ENCODE measurements at places on chromosomes 2 and 18.

GRCh38 chr2:69499242-69499641, 62.0 kb upstream of the NFU1 start:
- no peak for DNase-seq

DNA sequence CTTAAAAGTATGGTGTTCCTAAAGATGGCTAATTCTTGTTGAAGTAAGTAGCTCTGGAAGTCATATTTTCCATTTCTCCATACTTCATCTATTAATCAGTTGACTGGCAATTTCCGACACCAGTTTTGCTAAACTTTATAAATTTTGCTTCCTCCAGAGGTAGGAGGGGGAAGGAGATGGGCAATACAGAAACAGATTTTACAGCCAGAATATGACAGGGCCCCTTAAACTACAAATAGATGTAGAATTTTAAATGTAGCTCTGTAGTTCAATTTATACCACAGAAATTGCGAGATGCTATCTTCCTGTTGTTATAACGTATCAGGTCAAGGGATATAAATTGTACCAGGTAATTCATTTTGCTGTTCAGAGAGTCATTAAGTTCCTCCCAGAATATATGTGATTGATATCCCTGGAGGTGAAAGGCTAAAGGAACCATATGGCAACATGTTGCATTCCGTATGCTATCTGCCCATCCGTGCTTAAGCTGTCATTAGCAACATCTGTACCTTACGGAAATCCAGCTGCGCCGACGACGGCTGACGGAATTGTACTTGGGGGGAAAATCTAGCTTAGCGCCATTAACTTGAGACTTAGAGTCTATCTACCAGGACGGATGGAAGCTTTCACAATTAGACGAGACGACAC, 8.4 kb upstream of the NR4A2 start:
- DNase-seq, result no peak

DNA sequence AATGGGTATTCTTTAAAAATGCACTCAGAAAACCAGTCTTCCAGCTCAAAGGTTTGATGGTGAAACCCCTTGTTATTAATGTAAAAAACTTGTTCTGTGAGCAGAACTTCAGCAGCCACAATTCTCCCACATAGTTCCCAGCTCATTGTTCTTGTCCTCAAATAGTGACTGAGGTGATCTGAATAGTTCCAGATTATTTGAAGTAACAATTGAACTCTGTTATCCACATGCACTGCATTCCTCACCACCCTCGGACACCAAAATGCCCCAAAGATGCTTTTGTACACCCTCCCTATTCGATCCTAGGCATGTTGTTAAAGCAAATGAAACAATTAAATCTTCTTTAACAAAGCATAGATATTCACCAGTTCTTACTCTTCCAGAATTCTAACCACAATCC, 2186.8 kb upstream of the CELF4 start:
- DNase-seq, result no peak

DNA sequence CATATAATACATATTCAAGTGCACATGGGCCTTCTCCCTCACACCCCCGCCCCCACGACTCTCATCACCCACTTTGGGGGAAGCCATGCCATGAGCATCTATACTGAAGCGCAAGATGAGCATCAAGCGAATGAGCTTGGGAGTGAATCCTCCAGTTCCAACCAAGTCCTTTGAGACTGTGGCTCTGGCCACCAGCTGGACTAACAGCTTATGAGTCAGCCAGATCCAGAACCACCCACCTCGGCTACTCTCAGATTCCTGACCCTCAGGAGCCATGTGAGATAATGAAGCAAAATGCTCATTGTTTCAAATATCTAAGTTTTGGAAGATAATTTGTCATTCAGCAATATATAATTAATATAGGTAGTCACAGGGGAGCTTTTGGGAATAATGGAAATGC, 22.2 kb upstream of the IL1RL1 start:
- no peak for DNase-seq

- DNase-seq, result no peak
These were observed 117.6 kb upstream of the STK17B start for GRCh38 chr2:196289000-196289399.

DNA sequence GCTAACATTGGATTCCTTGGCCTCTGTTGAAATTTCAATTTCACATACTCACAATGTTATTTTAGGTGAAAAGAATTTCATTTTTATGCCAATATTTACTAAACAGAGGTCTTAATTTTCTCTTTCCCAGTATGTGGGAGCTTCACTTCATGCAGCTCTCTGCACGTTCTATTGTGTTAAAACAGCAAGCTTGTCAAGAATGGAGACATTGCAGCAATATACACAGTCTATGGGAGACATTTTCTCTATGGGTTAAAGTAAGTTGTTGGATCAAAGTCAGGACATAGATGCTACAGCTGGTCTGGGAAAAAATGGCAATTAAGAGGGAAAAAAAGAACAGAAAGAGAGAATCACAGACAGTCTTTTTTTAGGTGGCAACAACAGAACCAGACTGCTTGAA, 70.4 kb upstream of the ARHGAP15 start:
- no peak for DNase-seq

GRCh38 chr18:24187049-24187448, 48.2 kb downstream of the CABYR start:
- no peak for DNase-seq

DNA sequence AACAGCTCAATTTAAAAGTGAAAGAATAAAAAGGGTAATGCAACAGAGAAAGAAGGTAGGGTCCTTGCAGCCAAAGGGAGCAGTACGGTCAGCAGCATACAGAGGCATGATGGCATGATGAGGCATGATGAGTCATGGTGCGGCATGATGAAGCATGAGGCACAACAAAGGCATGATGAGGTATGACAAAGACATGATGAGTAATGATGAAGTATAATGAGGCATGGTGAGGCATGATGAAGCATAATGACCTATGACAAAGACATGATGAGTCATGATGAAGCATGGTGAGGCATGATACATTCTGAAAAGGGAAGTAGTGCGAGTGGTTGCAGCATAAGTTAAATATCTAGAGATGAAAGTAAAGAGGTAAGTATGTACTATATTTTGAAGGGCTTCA, 673.2 kb downstream of the TMEM182 start:
- DNase-seq, result no peak

- no peak for DNase-seq
These were observed 6.0 kb upstream of the BMP10 start for GRCh38 chr2:68877079-68877772.

DNA sequence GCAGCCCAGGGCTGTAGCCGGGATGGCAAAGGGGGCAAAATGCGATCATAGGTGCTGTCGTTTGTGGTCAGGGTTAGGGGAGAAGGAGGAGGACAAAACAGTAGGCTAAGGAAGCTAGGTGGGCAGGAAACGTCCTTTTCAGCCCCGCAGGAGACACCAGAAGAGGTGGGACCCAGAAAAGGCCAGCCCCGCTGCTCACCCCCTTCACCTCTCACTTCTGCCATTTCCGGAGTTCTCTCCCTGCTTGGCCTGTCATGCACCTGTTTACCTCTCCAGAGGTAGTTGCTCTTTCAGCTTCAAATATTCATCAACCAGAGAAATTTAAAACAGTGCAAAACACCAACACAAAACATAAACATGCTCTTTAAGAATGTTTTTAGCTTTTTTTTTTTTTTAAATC, 849 bp downstream of the AQP4 start:
- DNase-seq, result no peak

DNA sequence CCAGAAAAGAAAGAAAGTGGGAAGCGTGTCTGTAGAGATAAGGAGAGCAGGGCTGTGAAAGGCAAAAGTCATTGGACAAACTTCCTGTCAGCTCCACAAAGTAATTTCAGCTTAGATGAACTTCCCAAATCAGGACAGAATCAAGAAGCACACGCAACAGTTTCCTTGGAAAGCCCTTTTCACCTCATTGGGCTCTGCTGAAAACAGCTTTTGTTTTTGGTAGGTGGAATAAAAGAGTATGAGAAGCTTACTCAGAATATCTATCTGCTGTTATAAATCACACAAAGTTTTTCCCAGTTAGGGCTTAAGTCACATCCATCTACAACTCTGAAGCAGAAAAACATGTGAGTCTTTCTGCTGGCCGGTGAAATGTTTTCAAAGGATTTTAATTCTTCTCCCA, 42.4 kb upstream of the EFEMP1 start:
- DNase-seq, result no peak

GRCh38 chr18:50819027-50819727, 639 bp downstream of the MRO start:
- no peak for DNase-seq

DNA sequence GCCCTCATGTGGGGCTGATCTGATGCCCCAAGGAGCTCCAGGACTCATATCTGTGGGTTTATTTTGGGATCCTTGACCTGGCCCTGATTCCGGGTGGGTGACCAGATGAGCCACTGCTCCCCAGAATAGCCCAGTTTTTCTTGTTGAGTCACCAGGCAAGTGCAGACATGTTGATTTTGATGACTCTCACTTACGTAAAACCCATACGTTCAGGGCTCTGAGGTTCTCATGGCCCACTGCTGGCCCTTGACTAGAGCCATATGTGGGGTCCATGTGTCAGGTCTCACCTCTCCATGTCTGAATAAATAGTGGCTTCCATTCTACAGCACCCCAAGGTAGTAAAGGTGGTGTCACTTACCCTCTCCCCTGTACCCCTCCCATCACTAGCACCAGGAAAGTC, 41.9 kb downstream of the CDC42EP3 start:
- no peak for DNase-seq

- no peak for DNase-seq
These were observed 33.5 kb upstream of the MAP4K3 start for GRCh38 chr2:39470580-39470979.

DNA sequence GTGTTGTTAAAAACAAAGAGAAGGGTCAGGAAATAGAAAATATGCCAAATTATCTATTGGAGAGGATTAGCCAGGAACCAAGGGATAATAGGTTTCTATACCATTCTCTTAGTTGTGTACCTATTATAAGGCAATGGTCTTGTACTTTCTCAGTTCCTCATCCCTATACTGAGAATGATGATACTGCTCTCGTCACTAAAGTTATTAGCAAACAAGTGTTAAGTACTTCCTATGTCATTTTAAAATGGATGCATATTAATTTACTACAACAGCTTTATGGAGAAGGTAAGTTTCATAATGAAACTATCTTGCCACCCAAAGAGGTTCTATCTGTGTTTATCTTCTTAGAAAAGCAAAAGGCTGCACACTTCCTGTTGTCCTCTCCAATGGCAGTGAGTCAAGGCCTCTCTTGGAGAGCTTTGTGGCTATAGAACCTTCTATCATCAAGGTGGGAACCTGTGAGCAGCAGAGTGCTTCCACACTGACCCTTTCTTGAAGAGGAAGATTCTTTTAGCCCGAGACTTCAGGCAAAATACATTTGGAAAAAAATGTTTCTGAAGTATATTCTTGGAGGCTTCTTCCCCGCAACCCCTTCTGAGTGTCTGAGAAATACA, 460.7 kb upstream of the FANCL start:
- DNase-seq, result no peak

GRCh38 chr2:201040867-201041628, 30.4 kb downstream of the HYCC2 start:
- no peak for DNase-seq

All from T-cell (primary cell).